ENCODE measurements at places on chromosomes 13 and 19.

- DNase-seq, result no peak
These were observed 2.6 kb downstream of the CNN1 start for GRCh38 chr19:11541238-11541637.

DNA sequence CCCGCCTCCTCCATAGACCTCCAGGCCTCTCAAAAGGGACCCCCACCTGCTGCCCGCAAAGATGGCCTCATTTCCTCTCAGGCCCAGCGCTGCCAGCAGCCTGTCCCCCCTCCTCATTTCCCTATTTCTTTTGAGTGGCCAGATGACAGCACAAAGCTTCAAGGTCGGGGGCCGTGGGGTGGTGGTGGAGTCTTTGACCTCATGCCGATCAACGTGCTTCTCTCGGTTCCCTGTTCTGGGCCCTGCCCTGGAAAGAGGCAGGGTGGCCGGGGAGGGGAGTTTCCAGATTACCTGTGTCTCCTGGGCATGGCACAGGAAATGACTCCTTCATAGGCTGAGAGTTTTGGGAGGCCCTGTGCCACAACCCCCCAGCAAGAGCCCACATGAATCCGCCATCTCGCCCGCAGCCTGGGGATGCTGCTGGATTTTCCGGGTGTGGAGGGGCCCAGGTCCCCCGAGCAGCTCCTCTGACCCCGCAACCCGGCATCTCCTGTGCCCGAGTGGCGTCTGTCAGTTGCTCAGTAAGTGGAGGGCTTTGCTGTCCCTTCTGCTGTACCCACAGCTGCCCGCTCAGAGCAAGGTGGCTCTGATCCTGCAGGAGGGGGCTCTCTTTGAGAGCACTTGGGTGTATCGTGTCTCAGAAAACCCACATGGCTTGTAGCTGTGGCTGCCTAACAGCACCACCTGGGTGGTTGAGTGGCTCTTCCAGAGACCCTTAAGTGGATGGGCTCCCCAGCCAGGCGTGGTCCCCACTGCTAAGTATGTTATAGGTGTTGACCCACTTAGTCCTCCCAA lies 139.4 kb downstream of the SIPA1L3 start:
- DNase-seq, result no peak

DNA sequence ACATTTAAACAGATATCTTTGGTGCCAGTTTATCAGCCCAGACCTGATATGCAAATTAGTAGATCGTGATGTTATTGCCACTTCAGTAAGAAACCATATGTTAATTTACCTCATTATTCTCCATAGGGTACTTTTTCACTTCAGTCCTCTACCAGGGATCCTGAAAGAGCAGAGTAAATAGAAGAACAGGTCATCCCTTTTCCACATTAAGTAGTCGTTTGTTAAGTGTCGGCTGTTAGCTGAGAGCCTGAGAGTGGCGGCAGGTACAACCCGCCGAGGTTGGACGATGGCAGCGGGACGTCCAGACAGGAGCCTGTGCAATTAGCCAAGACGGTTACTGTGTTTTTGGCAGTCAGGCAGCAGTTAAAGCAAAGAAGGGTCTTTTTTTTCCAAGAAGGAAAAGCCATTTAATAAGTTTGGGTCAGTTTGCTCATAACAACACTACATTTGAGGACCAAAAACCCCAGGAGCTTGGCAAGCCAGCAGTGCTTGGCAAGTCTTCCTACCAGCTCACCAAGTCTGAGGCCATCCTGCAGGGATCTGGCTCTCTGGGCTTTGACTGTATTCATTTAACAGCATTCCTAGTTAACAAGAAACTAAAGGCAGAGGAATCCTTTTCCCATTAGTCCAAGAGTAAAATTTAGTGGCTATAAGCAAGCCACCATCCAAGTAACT lies 231.8 kb downstream of the SHISA2 start:
- DNase-seq, result no peak

GRCh38 chr13:28650284-28650683 lies 8.6 kb upstream of the POMP start:
- DNase-seq, result no peak

GRCh38 chr19:41386442-41386841 lies 10.1 kb downstream of the TMEM91 start:
- DNase-seq, result no peak

DNA sequence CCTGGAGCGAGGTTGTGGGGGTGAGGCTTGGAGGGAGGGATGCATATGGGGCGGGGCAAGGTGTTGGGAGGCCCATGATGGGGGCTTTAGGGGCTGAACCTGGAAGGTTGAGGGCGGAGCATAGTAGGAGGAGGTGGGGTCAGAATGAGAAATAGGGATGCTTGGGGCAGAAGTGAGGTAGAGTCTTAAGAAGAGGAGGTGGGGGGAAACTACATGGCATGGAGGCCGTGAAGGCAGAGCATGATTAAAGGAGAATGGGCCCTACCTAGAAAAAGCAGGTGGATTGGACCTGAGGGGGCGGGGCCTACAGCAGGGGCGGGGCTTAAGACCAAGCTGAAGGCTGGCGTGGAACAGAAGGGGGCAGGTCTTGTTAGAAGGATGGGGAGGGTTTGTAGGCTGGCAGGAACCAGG lies 799 bp downstream of the NR1H2 start:
- DNase-seq, result no peak

GRCh38 chr19:38424272-38424671 lies 1.7 kb downstream of the RASGRP4 start:
- DNase-seq, result no peak

GRCh38 chr19:17332677-17333581 lies 1.7 kb downstream of the ANO8 start:
- no peak for DNase-seq

DNA sequence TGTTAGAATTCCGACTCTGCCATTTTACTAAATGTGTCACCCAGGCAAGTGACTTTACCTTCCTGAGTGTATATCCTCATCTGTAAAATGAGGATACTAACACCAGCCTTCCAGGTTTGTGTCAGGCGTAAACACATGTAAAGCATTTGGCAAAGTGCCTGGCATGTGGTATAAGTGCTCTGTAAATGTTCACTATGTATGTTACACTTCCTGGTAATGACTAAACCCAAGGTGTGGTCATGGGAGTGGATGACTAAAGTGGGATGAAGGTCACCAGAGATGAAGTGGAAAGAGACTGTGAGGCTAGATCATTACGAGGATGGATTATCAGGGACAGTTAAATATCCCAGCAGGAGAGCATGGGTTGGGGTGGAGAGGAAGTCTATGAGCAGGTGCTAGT lies 25.6 kb downstream of the DEDD2 start:
- DNase-seq, result no peak

DNA sequence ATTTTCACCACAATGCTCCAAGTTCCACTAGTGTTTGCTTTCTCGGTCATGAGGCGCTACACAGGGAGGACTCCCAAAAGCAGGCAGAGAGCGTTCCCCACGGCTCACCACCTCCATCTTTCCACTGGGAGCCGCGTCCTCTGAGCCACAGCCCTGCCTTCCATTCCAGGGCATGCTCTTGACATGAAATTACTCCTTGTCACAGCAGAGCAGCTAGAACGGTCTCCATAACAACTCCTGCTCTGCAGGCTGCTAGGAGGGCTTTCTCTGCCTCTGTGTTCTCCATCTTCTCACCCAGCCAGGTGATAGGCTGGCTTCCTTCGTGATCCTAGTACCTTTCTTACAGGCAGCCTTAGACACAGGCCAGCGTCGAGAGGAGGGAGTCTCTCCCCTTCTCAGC lies 171.8 kb upstream of the UBL3 start:
- no peak for DNase-seq

DNA sequence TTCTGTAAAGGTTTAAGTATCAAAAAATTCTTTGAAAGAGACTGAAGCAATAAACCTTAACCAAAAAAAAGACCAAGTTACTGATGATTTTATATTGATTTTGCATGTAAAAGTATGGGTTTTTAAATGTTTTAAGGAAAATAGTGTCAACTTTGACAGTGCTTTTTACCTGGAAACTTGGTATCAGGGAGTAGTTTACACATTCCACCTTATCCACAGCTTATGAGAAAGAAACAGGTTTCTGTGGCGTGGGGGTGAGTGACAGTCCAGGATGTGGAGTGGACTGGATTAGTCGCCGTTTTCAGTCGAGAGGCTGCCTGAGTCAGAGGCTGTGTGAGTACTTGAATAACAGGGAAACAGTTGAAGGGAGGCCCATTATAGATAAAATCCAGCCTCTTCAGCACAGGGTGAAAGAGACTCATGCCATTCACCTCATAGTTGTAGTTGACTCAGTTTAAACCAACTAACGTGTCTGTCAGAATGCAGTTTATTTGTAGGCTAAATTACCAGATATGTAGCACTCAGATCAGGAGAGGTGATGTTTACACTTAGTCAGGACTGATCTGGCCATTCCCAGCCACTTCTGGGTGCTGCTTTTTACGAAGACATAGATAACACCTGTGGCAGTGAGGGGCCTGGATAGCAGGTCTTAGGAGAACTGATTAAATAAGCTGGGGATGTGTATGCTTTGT lies 595 bp upstream of the GPR183 start:
- no peak for DNase-seq
